Transverse colon (tissue), 4 donors: ENCODE measurements at places on chromosomes 13 and 19. TPM values are rescaled to one million over a fixed set of nuclear protein-coding genes. Genes with fewer than 3 reads are reported as not detected.
A peak's percentile ranks its signal among the peaks of the same experiment; 100 is the strongest.

- no peak for DNase-seq
- peak overlapping the region; percentile 84 for H3K27ac ChIP-seq
- peaks cover 14% of the 10 kb centered on the region for H3K4me1 ChIP-seq
- peak overlapping the region; percentile 56 for H3K4me3 ChIP-seq
These were observed 673 bp downstream of the ZNF486 start for GRCh38 chr19:20167651-20168122.

DNA sequence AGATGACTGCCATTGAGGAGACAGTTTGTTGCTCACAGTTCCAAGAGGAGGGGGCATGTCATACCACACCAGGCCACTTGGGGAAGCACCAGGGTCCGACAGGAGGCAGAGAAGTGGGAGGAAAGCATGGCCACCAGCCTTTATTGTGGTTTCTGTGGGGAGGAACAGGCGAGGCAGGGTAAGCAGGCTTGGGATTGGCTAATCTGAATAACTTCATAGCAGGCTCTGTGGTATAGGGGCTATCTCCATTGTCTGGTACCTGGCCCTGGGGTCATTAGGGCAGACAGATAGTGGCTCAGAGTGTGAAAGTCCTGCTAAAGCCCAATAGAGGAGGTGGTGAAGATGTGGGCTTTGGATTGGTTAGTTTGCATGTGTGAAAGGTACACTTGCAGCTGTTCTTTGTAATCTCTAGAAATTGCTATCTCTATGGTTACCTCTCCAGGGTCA, 35.5 kb downstream of the CBY2 start:
- no peak overlapping the region for H3K4me3 ChIP-seq
- DNase-seq, result no peak
- no peaks in the 10 kb centered on the region for H3K36me3 ChIP-seq
- H3K4me1 ChIP-seq, result no peaks in the 10 kb centered on the region
- H3K27ac ChIP-seq, result no peak overlapping the region
- no peaks in the 10 kb centered on the region for H3K27me3 ChIP-seq

GRCh38 chr19:11331502-11331901, 8.0 kb downstream of the RAB3D start:
- H3K36me3 ChIP-seq, result peaks cover 28% of the 10 kb centered on the region
- peak overlapping the region; percentile 12 for H3K27ac ChIP-seq
- no peak for DNase-seq
- H3K4me1 ChIP-seq, result no peaks in the 10 kb centered on the region
- H3K4me3 ChIP-seq, result no peak overlapping the region
- H3K27me3 ChIP-seq, result no peaks in the 10 kb centered on the region

GRCh38 chr13:31545616-31546015, 193.7 kb upstream of the RXFP2 start:
- H3K27me3 ChIP-seq, result no peaks in the 10 kb centered on the region
- no peaks in the 10 kb centered on the region for H3K4me1 ChIP-seq
- DNase-seq, result no peak
- no peak overlapping the region for H3K4me3 ChIP-seq

DNA sequence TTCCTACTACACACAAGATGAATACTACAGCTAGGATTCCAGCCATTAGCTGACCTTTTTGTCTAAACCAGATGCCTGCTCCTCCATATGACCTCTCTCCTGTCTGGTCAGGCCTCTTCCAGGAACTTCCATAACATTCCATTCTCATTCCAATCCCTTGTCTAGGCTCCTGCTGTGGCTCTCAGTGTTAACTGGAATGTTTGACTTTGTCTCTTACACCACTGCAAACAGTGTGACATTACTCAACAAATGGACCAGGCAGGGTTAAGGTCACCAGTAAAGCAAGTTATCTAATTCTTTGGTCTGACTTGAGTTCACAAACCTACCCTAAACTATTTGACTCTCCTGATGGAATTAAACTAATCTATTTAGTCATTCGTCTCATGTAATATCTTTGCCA, 2.1 kb upstream of the GPC6 start:
- H3K27me3 ChIP-seq, result peaks cover 42% of the 10 kb centered on the region
- H3K4me3 ChIP-seq, result no peak overlapping the region
- H3K4me1 ChIP-seq, result no peaks in the 10 kb centered on the region
- no peaks in the 10 kb centered on the region for H3K36me3 ChIP-seq
- H3K27ac ChIP-seq, result no peak overlapping the region
- DNase-seq, result no peak

CEACAM4 gene
- not detected for total RNA-seq
